ENCODE measurements at places on chromosomes 5 and 9. TPM values are rescaled to one million over a fixed set of nuclear protein-coding genes. Genes with fewer than 3 reads are reported as not detected.

PRRX2 gene
- total RNA-seq = 12.7 TPM

INSL6 gene
- total RNA-seq = not detected

ARL14EPL gene
- not detected for total RNA-seq

EIF4E1B gene
- total RNA-seq = not detected

CCNO gene
- total RNA-seq = not detected

MLANA gene
- not detected for total RNA-seq

PCDHB15 gene
- total RNA-seq = 0.28 TPM

ZBTB26 gene
- 5.8 TPM for total RNA-seq

F12 gene
- total RNA-seq = 0.56 TPM

LCP2 gene
- total RNA-seq = not detected

GPX3 gene
- 0.28 TPM for total RNA-seq

CDC37L1 gene
- 12.8 TPM for total RNA-seq

CDC14B gene
- total RNA-seq = 24.7 TPM
